Activated CD4-positive, alpha-beta T cell treated with anti-CD3 and anti-CD28 coated beads for 24 hours (primary cell): ENCODE measurements at places on chromosomes 16 and 17.

DNA sequence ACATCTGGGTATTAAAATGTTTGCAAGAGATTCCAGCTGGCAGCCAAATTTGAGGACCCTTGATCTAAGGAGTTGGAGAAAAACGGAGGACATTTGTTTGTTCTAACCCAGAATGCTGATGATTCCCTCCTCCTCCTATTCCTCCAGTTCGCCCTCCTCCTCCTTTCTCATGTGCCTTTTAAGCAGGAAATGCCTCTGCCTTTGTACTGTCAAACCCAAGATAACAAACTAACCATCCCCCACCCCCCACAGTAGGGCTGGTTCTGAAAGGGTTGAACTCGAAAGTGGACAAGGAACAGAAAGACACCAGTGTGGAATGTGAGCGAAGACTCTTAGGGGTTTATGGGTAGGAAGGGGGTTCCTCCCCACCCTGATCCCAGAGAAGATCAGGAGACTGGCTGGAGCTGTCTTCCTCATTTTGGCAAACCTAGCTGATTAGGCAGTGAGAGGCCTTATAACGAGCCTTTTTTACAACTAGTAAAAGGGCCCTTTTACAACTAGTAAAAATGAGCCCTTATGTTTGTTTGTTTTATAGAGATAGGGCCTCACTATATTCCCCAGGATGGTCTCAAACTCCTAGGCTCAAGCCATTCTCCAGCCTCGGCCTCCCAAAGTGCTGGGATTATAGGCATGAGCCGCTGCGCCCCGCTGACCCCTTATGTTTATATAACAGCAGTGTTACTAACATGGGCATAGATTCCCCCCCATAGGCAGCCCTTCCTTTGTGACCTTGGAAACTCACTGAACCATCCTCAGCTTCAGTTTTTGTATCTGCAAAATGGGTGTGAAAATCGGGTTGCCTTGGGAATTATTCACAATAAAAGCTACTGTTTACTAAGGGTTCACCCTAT is 975 bp downstream of the CHD9 start:
- DNase-seq = no peak

GRCh38 chr17:71460943-71461342 is 659.9 kb upstream of the SOX9 start:
- no peak for DNase-seq

- DNase-seq = no peak
Observed at GRCh38 chr16:78390092-78390491, 290.6 kb downstream of the WWOX start.

DNA sequence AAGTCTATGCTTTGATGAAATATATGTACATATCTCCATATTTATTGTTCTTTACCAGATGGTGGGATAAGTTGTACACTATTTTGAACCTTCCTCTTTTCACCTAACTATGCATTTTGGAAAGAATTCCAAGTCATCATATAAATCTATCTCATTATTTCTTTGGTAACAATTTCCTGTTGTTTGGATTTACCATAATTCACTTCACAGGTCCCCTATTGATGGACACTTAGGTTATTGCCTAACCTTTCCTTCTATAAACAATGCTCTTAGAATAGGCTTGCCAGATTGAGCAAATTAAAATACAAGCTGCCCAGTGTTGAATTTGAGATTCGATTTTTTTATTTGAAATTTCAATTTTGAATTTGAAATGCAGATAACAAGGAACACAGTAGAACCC is 28.9 kb upstream of the DHX8 start:
- no peak for DNase-seq

DNA sequence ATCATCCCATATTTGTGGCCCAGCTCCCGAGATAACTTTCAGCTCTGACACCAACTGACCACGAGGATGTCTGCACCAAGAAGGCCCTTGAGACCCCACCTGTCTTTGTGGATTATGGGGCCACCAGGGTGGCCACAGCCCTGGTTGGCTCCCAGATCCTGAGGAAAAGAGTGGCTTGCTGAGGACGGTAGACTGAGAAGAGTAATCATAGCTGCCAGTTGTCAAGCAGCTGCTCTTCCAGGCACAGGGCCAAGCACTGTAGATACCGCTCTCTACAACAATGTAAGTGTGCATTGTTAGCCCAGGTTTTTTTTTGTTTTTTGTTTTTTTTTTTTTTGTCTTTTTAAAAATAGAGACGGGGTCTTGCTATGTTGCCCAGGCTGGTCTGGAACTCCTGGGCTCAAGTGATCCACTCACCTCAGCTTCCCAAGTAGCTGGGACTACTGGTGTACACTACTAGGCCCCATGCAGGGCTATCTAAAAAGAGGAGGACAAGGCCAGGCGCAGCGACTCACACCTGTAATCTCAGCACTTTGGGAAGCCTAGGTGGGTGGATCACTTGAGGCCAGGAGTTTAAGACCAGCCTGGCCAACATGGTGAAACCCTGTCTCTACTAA is 9.6 kb downstream of the ZNF205 start:
- DNase-seq = no peak

GRCh38 chr16:709566-710499 is 4.2 kb upstream of the FBXL16 start:
- DNase-seq = no peak
